Body of pancreas (tissue), 4 donors: ENCODE measurements at places on chromosomes 4 and X. TPM values are rescaled to one million over a fixed set of nuclear protein-coding genes. Genes with fewer than 3 reads are reported as not detected.

CLDN34 gene
- total RNA-seq, result 2.6 TPM

ZNF732 gene
- not detected for total RNA-seq

PF4V1 gene
- total RNA-seq, result not detected

TEC gene
- total RNA-seq, result 3.3 TPM

NOX1 gene
- not detected for total RNA-seq

GRCh38 chr4:138088449-138089208 is 153.5 kb downstream of the SLC7A11 start:
- DNase-seq, result no peak

GRCh38 chrX:124641737-124642491 is 295.6 kb downstream of the SH2D1A start:
- DNase-seq, result no peak

GRCh38 chr4:55906989-55907388 is 41.8 kb upstream of the CEP135 start:
- DNase-seq, result no peak

DNA sequence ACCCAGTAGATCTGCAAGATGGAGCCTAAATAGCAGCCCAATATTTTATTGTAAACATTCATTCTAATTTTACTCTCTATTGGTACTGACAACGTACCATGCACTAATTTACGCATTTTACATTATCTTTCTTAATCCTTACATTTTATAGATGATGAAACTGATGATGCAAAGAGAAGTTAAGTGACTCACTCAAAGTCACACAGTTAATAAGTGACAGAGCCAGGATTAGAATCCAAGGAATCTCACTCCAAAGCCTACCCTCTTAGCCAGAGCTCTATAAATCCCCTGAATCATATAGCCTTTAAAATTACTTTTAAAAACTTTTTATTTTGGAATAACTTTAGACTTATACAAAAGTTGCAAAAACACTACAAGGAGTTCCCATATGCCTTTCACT is 37.6 kb downstream of the PHKA1 start:
- no peak for DNase-seq

DNA sequence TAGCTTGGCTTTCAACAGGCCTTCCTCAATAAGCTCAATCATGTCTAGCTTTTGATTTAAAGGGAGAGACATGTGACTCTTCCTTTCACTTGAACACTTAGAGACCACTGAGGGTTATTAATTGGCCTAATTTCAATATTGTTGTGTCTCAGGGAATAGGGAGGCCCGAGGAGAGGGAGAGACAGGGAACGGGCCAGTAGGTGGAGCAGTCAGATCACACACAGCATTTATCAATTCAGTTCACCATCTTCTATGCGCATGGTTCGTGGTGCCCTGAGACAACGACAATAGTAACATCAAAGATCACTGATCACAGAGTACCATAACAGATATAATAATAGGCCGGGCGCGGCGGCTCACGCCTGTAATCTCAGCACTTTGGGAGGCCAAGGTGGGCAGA is 17.8 kb downstream of the ZNF81 start:
- peak; percentile 48 for DNase-seq

DNA sequence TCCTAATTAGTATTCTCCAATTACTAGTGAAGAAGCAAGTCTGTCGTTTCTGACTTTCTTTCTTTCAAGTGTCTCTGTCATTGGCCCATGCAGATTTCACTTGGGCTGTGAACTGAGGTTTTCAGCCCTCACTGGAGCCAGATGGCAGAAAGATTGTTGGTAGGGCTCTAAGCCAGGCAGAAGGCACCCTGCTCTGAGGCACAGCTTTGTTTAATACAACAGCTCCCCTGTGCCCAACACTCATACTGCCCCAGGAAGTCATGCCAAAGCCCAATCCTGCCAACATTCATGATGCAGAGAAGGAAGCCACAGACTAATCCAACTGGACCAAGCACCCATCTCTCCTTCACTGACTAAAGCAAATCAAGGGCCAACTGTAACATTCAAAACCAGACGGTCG is 117.1 kb upstream of the FRG1 start:
- DNase-seq, result no peak

GRCh38 chr4:83171436-83172039 is 57.0 kb upstream of the PLAC8 start:
- no peak for DNase-seq

GRCh38 chr4:36303426-36304137 is 22.2 kb downstream of the DTHD1 start:
- no peak for DNase-seq

DNA sequence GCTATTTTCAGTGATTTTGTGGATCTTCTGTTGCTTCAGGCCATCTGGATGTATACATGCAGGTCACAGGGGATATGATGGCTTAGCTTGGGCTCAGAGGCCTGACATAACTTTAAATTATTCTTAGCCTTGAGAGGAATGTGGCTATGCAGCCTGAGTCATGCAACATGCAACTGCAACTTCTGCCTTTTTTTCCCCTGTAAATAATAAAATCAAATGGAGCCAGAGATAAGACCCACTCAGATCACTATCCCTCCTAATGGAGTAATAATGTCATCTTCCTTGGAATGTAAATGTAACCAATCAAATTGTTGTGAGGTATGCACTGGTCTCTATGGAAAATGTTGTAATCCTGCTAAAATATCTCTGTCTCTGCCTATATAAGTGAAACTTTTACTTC is 54.9 kb downstream of the MAGEB17 start:
- no peak for DNase-seq

DNA sequence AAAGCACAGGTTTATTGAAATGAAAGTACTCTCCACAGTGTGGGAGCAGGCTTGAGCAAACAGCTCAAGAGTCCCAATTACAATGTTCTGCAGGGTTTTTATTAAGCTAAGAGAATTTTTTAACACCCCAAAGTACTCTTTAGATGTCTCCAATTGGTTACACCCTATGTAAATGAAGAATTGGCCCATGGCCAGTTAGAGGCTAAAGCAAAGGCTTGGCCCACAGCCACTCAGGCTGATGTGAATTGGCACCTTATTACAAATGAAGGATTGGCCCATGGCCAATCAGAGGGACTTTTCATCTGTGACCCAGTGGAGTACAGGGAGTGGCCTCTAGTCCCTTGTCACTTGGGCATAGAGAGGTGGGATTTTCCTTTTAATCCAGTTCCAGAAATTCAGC is 30.1 kb upstream of the IQCM start:
- no peak for DNase-seq
